ENCODE measurements at places on chromosomes 13 and 19.
A peak's percentile ranks its signal among the peaks of the same experiment; 100 is the strongest.

DNA sequence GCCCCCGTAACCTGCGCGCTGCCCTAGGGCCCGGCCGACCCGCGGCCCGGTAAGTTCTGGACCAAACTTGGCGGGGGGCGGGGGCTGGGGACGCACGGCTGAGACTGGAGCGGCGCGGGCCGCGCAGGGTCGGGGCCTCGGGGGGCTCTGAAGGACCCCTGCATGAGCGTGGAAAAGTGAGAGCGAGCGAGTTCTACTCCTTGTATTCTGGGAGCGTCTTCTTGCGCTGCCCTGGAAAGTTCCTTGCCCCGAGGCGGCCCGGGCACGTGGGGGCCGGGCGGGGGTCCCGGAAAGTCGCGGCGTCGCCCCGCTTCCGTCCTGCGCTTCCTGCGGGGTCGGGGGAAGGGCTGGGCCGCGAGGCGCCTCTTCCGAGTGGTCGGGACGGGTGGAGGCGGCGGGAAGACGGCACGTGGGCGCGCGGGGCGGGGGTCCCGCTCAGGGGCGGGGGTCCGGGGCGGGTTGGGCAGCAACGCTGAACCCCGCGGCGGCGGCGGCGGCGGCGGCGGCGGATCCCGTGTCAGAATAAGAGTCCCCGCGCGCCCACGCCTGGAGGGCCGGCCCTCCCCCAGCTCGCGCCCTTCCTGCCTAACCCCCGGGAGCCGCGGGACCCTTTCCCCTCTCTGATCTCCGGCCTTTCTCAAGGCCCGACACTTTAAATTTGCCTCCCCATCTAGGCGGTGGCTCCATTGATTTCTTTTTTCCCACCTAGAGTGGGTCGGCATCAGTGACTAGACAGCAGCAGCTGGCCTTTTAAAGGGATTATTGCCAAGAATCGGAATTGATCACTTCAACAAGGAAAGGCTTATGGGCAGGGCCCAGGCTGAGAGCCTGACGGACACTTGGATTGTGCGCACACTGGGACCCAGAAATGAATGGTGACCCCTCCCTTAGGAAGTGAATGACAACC is 749 bp downstream of the GATAD2A start:
- DNase-seq: peak; percentile 67

- no peak for DNase-seq
Observed at GRCh38 chr13:110445183-110445582, 116.3 kb downstream of the RAB20 start.

GRCh38 chr13:45548281-45548680 is 67.3 kb downstream of the ERICH6B start:
- no peak for DNase-seq

DNA sequence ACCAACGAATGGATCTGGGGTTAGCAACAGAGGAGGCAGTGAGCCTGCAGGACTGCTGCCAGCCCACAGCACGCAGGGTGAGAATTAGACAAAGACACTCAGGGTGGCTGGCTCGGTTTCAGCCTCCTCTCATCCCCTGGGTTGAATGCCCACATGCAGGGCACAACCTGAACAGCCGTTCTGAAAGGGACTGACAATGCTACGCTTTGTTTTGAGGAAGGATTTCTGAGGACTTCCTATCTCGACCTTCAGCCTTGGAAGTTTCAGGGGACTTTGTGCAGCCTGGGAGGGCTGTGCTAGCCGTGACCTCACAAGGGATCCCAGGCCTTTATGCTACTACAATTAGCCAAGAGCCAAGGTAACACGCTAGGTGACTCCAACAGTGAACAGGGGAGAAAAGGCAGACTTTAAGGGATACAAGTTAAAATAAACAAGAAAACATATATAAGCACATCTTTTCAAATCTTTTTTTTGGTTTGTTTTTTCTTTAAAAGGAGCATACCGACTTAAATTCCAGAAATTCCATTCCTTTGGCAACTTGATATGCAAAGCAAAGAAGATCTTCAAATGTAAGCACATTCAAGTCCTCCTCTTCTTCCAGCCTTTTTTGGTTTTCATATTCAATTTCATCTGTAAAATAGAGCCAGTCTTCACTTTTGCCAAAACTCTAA is 34.5 kb upstream of the URAD start:
- no peak for DNase-seq

DNA sequence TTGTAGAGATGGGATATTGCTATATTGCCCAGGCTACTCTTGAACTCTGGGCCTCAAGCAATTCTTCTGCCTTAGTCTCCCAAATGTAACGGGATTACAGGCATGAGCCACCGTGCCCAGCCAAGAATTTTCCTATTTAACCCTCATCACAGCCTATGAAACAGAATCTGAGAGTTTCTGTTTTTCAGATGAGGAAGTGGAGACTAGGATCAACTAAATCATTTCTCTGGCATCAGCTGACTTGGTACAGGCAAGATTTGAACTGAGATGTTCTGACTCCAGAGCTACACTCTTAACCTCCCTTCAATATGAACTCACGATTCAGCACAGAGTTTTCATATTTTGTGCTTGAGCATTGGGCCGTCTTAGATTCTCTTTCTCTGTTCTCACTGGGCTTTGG is 8.1 kb downstream of the ZNF460 start:
- DNase-seq: no peak
